ENCODE measurements at places on chromosomes 11 and 22.

DNA sequence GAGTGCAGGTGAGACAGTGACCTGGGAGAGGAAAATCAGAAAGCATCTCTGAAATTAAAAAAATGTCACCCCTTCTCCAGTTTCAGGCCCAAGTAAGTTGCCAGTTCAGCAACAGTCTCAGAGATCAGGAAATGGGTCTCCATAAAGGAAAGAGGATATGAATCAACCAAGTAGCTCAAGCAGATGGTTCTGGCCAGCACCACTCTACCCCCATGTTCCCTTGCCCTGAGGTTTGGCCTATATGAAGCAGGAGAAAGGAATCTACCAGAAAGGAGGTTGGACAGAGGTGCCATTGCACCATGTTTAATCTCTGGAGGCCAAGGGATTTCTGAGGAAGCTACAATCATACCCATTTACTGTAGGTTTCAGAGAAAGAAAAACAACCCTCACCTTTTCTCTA lies 7.7 kb downstream of the FZD4 start:
- no peak for DNase-seq

DNA sequence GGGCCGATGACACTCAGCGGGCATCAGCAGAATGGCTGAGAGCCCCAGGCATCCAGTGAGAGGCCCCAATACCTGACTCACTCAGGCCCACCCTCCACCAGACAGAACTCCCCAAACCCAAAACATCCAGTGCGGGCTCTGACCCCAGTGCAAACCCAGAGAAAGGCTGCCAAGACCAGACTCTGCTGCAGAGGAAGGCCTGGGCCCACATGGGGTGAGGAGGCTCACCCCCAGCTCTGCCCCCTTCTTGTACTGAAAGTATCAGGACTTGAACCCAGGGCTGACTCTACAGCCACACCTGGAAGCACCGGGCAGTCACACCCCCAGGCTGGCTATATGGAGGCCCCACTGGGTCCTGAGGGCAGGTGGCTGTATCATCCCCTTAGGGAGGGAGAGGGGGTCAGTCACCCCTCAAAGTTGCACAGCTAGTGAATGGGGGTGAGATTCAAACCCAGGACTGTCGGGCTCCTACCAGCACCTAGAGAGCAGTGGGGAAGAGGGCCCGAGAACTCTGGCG lies 49.3 kb downstream of the IGLL1 start:
- no peak for DNase-seq

DNA sequence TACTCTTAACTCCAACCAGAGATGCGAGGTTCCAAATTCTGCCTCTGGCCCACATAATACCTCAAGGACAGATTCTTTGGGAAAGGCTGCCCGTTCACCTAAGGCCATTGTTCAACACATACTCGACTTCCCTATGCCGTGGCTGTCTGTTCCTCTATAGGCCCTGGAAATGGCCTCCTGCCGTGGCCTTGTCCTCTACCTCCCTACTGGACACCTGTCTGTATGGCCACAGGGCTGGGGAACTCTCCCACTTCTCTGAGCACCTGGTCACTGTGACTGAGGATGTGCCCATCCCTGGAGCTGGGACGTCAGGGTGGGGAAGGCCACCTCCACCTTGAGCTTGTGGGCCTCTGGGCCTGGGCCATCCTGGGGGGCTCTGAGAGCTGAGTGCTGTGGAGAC lies 340.5 kb upstream of the B3GAT1 start:
- no peak for DNase-seq

DNA sequence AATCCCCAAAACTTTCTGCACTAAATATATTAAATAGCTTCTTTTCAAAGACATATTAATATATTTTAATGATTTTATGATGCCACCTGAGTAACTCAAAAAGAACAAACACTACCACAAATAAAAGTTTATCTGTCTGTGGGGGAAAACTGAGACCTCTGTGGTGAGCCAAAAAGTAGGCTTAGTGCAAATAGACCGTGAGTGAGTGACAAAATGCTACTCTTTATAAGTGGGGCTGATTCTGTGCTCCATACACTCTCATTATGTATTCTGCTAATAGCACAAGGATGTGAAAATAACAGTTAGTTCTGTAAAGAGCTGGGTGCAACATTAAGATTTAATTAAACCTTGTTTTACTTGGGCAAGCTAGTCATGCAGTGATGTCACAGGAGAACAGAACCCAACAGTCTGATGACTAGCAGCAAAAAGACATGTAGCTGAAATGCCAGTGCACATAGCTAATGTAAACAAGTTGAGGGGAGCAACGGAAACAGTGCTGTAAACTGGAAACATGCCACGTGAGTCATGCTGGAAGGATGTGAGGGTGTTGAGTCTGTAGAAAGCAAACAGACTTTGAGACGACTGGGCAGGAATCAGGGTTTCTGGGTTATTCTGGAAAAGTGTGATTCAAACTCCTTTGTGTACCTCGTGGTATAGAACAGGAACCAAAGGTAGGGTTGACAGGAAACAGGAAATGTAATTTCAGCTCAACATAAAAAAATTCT lies 1130.4 kb downstream of the LRRC4C start:
- no peak for DNase-seq

DNA sequence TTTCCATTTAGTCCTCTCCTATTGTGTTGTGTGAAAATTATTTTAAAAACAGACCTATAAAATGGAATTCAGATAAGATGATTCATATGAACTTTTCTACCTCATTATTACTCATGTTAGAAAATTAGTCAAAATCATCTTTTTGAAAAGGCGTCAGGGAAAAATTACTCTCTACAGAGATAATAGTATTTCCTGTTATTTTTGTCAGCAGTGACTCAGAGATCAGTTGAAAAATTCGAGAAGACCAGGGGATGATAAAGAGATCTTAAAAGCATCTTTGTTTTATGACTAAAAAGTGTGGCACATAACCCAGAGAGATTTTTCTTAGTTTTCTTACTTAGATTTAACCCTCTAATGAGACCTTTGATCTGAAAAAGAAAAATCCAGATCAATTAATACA lies 157.9 kb upstream of the CARD18 start:
- DNase-seq, result no peak

DNA sequence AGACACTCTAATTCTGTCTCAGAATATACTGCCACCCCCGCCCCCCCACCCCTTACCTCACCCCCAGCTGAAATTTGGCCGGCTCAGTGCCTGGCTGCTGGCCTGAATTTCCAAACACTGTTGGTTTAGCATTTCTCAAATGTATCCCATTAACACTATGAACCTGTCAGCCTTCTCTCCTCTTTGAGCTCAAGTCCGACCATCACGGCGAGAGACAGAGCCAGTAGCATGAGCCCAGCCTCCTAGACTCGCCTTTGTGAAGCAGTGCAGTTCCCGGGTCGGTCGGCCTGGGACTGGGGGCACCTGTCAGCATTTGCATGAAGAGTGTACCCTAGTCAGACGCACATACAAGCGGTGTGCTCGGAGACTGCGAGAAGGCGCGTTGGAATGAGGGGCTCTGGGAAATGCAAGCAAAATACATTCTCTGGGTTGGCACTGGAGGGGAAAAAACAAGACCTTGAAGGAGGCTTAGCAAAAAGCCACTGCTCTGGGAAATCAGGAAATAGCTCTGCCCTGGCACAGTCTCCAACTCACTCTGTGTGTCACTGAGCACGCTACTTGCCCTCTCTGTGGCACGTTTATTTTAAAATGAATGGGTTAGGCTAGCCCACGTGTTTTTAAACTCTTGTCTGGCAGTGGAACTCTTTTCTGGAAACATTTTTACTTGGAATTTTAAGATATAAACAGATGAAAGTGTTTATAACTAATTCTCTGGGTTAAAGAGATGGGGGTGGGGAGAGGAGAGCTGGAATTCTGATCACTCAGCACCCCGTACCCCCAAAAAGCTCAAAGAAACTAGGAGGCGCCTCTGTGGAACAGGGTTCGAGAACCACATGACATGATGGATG lies 108.3 kb downstream of the TIMP3 start:
- DNase-seq, result no peak

DNA sequence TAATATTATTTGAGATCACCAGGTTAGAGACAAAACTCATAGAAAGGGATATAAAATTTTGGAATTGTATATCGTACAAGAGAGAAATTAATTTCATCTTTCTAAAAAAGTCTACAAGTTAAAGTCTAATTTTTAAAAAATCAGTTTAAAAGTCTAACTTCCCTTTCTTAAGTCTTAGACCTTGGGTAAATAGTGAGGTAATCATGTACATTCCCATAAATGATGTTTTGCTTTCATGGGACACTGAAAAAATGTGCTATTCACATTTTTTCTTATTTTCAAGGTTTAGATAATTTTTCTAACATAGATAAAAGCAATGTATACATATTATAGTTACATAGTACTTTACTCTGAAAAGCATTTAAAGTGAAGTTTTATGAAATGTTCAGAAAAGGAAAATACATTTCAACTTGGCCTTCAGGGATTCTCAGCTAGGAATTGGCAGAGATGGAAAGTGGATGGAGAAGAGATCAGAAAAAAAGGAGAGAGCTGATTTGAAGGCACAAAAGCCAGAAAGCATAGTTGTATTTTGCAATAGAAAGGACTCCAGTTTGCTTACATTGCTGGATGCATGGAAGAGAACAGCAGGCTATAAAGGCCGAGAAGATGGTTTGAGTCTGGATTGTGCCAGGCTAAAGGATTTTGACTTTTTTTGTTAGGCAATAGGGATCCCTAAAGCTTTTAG lies 194.0 kb downstream of the CASP12 start:
- no peak for DNase-seq

GRCh38 chr11:125256541-125257189 lies 92.1 kb downstream of the PKNOX2 start:
- DNase-seq, result no peak

DNA sequence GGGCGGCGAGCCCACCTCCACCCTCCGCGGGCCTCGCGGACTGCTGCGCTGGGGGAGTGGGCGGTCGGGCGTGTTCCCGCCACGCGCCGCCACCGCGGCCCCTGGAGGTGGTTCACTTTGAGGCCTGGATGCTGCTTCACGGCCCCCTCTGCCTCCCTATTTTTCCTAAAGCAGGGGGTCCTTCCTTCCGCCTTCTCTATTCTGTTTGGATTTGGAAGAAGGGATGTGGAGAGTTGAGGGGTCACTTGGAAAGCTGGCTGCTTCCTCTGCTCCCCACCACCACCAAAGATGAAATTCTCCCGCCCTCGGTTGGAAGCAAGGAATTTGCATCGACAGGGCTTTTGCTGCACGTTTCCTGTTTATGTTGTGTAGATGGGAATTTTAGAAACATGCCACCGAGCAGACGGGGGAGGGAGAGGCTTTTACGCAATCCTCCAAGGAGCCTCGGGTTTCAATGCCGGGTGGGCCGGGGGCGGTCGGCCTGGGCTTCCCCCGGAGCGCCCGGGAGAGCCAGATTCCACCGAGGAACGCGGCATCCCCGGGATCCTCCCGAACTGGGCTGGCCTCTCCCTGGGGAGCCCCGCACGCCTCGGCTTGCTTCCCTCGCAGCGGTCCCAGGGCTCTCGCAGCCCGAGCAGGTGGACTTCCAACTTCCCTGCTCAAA lies 403 bp upstream of the SBF2 start:
- no peak for DNase-seq

DNA sequence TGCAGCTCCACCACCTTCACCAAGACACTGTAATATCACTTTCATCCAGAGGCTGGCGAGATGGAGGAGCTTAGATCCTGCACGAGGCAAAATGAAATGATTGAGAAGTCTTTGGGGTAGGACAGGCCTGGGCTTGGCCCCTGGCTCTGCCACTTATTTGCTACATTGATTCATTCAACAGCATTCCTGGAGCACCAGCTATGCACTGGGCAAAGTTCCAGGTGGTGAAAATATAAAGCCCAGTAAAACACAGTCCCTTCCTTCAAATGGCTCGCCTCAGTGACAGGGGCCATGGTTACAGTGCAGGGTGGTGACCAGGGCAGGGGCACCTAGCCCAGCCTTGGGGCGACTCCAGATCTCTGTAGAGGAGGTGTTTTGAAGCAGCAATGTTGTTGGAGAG lies 19.7 kb downstream of the ALX4 start:
- no peak for DNase-seq

DNA sequence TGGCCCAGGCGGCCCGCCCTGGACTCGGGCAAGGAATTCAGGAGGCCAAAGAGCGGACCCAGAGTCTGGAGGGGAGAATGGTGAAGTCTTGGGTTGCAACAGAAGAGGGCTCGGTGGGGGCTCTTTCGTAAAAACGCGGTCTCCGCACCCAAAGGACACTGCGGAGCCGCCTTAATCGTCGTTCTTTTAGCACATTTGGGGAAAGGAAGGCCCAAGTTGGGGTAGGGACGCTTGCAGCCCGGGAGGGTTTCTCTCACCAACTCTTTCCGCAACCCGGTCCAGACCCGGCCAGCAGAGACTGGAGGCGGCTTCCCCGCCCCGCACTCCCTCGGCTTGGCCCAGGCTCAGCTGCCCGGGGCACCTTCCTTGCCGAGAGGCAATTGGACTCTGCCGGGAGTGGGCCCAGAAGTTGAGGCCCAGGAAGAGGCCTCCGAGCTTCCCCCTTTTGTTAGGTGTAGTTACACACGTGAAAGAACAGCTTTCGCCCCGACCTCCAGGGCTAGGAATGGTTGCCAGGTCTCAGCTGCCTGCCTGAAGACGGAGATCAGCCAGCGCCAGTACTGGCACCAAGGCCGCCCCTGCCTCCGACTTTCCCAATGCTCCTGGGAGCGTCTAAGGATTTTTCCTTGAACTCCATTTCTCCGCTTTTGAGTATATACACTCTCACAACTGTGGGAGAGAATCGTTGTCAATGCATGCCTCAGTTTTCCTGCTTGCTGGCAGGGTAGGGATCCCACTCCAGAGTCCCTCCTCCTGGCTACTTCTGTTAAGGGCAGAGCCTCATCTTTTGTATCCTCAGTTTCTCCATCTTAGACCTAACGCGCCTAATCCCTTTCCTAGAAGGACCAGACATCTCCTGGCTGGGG lies 3.7 kb downstream of the ALX4 start:
- DNase-seq, result no peak

DNA sequence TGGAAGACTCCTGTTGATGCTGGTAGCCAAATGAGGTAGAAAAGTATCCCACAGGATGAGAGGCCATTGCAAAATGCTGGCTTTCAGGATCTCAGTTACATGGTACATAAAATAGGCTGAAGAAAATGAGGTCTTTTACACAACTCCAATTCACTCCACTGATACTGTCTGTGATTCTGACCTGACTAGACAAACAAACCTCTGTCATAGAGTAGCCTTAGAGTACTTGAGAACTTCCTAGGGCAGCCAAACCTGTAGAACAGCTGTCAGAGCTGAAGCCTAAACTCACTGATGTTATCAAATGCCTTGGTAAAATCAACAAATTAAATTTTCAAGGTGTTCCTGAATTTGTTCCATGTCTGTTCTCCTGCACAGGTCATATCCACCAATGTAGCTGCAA lies 26.2 kb upstream of the POGLUT3 start:
- no peak for DNase-seq

Measured in activated effector memory CD4-positive, alpha-beta T cell treated with anti-CD3 and anti-CD28 coated beads, Interleukin-2, amount 50 U/mL, for 16 hours (primary cell).